ENCODE measurements at places on chromosomes 1 and 21. TPM values are rescaled to one million over a fixed set of nuclear protein-coding genes. Genes with fewer than 3 reads are reported as not detected.

RHOU gene
- 3.2 TPM for polyA plus RNA-seq

DNA sequence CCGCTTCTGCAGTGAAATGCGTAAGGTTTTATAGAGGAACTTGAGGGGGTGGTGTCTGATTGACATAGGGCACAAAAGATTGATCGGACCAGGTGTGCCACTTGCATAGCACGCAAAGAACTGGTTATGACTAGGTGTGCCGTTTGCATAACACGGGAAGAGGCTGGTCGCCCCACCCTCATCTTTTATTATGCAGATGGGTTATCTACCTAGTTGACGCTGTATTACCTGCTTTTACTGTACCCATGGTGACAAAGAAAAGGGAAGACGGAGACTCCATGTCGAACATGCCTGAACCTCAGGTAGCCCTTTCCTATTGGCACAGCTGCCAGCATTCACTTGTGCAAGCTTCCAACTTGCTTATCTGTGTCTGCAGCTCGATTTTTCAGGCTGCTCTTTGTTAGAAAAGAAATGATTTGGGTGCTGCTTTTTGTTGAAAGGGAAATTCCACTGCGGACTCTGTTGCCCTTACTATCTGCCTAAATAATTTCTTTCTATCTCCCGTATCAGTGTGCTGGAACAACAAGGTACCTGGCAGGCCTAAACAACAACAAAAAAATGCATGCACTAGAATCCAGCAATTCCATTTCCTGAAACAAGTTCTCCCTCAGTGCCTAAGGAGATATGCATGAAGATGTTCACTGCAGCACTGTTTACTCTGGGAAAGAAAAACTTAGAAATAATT is 194.4 kb upstream of the KAZN start:
- DNase-seq: no peak

PFDN2 gene
- polyA plus RNA-seq: 185 TPM

- no peak for DNase-seq
Observed at GRCh38 chr1:212139526-212140135, 104.1 kb downstream of the DTL start.

PLD5 gene
- polyA plus RNA-seq: 0.35 TPM

ITLN2 gene
- not detected for polyA plus RNA-seq

All from heart right ventricle (tissue), 16 donors.